ENCODE measurements at places on chromosomes 1 and 21.
A peak's percentile ranks its signal among the peaks of the same experiment; 100 is the strongest.

DNA sequence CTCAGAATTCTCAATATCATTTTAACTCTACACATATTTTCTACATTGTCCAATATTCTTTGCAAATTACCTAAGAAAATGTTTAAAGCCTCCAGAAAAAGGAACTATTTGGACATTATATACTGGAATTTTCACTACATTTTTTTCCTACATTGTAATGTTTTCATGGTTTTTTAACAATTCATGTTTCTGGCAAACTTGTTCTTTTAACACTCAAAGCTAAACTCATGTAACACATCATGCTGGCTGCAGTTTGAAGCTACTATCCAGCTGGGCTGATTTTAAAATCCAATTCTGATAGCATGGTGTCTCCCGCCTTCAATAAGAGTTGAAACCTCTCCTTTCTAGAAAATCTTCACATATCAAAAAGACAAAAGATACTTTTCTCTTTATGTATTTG lies 52.0 kb downstream of the TGFBR3 start:
- DNase-seq, result no peak

- DNase-seq, result no peak
These were observed 35.2 kb downstream of the TGFB2 start for GRCh38 chr1:218380125-218380977.

DNA sequence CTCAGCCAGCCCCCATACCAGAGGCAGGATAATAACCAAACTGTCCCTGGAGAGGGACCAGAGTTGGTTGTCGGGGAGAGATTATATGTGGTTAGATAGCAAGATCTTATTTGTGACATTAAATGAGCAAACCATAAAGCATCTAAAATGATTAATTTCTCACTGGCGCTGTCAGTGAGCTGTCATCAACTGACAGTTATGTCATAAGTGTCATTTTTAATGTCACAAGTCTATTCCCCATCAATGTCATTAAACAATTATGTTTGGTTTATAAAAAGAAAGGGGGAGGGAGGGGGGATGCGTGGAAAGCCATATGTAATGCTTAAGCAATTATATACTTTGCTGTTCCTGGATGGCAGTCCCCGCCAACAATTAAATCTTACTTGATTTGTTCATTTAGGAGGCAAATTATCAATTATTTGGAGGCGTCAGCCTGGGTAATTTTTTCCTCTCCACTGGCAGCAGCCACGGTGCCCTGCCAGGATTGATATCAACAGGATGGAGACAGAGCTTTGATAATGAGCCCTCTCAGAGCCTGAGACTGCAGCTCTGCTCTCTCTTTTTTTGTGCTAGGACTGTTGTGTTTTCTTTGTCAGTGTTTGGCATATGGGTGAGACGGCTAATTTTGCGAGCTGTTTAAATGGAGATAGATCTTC lies 333.6 kb upstream of the CAMK1G start:
- DNase-seq, result no peak

- peak; percentile 55 for DNase-seq
These were observed 54.7 kb upstream of the EPS8L3 start for GRCh38 chr1:109818271-109818987.

- no peak for DNase-seq
These were observed 266.6 kb upstream of the CAMK1G start for GRCh38 chr1:209316929-209317328.
